Colonic mucosa (tissue), 4 donors: ENCODE measurements at places on chromosomes 16 and 17. TPM values are rescaled to one million over a fixed set of nuclear protein-coding genes. Genes with fewer than 3 reads are reported as not detected.

DNA sequence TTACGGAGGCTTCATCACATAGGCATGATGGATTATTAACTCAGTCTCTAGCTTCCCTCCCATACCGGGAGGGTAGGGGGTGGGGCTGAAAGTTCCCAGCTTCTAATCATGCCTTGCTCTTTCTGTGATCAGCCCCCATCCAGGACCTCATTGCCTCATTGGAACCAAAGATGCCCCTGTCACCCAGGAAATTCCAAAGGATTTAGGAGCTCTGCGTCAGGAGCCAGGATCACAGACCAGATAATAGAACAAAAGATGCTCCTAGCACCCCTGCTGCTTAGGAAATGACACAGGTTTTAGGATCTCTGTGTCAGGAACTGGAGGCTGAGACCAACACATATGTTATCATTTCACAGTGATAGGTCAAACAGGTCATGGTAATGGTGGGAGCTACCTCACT lies 9.7 kb downstream of the USB1 start:
- no peak for DNase-seq

GRCh38 chr16:67329901-67330300 lies 3.3 kb downstream of the LRRC36 start:
- DNase-seq: no peak

DNA sequence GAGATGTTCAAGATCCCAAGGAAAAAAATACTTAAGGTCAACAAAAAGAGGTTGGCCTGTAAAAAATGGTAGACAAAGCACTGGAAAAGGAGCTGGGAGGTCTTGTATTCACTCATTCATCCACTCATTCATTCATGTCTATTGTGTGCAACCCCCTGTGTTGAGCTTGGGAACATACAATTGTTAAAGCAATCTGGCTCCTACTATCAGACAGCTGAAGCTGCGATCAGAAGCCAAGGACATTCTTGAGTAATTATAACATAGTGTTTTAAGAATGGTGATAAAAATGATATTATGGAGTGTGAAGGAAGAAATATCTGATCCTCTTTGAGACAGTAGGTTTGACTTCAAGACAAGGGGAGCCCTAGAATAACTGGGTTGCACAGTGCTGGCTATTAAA lies 693.4 kb downstream of the TOX3 start:
- no peak for DNase-seq

DNA sequence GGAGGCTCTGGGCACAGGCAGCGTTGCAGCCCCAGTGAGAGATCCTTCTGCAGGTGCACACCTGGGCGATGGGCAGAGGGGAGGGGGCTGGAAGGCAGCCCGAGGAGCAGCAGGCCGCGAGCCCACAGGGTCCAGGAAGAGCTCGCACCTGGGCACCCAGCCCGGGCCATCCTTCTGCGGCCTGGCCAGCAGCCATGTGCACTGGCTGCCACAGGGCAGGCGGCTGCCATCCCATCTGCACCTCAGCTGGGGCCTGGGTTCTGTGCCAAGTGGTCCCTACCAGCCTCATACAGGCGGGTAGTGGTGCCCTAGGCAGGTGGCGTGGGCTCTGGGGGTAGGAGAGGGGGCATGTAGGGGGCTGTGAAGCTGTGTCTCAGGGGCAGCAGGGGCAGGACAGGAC lies 197.2 kb downstream of the RBFOX3 start:
- no peak for DNase-seq

DNA sequence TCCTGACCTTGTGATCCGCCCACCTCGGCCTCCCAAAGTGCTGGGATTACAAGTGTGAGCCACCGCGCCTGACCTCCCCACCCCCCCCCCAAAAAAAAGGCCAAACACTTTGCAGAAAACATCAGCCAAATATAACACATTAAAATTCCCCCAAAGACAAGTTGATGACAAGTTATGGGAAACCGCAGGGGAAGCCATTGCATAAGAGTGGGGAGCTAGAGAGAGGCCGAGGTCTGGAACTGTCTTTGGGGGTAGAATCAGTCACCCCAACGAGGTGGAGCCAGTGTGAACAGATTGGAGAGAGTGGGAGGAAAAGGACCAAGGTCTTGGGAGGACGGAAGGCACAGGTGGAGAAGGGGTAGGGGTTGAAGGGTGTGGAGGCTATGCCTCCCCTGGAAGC lies 2.8 kb downstream of the DRC3 start:
- DNase-seq: no peak

GRCh38 chr16:81900014-81900413 lies 111.3 kb downstream of the SDR42E1 start:
- DNase-seq: no peak

SMTNL2 gene
- not detected for total RNA-seq

RAB37 gene
- total RNA-seq: 4.5 TPM

SULT1A2 gene
- total RNA-seq: 12.6 TPM

HSD11B2 gene
- total RNA-seq: 378 TPM
